ENCODE measurements at places on chromosomes 4 and X.

DNA sequence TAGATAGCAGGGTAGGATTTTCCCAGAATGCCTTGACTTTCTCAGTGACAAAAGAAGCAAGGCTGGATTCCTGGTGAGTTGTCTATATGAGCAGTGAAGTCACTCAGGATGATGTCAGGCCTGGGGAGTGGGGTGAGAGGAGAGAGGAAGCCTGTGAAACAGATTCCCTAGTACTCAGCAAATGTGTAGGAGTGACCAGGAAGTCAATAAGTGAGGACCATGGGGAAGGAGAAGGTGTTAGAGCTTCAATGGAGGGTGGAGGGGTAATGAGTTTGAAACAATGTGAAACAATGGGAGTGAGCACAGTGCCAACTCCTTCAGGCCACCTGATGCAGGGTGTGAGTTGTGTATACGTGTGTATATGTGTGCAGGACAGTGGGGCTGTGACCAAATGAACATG is 2.4 kb upstream of the SLC9A6 start:
- no peak for DNase-seq

DNA sequence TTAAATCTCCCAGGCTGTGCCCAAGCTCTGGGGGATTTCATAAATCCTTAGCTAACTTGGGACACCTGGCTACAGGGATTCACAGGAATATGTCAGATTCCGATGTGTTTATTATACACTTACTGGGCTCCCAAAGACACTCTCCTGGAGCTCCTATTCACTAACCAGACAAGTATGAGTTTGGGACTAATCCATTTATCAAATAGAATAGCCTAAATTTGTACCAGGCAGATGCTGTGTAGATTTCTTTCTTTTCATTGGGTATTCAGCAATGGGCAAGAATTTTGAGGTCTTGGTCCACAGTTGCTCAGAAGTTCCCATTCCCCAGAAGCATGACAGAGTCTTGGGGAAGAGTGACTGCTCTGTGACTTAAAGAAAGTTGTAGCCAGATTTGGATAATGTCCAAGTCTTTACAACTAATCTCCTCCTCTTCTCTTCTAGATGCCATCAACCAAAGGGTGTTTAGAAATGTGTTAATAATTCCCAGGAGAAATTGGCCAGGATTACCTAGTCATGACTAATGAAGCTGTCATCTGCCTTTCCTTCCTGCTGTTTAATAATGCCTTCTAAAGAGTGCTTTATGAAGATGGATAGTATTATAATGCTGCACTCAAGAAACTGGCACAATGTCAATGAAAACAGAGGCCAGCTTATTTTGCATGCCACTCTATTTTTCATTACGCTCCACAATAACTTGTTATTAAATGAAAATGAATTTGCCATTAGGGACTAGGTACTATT is 120.9 kb downstream of the CHIC2 start:
- no peak for DNase-seq

DNA sequence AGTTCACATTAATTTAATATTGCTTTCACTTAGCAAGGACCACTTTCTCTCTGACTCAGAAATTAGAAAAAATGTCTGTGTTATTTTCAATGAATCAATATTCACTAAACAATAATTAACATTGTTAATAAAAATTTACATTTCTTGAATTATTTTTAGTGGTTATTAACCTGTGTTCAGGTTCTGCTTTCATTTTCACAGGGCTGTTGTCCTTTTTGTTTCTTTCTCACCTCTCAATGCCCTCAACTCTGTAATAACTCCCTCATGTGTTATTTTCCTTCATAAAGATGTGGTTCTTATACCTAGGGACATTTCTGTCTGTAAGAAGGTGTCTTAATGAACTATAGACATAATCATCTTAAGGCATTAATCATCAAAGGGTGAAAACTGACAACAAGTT is 43.1 kb upstream of the PRR27 start:
- DNase-seq: no peak

DNA sequence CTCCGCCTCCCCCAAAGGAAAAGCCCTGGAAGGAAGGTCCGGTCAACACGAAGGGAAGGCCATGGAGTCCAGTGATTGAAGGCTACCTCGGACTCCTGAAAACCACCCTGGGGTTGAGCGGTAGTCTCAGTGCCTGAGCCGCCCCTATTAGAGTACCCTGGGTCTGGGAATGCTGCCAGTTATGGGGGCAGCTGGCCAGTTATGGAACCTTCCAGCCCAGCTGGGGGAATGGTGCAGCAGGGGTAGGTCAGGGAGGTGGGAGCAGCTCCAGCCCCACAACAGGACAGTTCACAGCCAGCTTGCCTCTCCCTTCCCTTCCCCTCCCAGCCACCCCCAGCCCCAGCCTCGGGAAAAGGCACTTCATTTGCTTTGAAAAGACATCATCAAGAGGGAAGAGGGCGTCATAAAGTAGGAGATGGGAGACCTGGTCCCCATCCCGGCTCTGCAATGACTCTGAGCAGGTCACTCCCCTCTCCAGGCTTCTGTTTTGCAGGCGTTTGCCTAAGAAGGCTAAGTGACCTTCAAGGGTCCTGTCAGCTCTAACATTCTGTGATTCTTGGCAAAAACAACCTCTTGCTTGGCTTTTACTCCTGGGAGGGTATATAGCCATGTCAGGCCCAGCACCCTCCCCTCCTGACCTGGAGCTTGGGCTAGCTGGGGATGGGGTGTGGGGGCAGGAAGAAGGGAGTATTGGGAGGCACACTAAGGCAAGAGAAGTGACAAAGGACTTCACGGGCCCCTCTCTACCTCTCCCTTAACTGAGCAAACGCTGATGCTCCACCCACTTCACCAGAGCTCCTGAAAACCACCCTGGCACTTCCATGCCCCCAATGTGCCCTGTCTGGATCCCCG is 8.0 kb downstream of the APLN start:
- no peak for DNase-seq

DNA sequence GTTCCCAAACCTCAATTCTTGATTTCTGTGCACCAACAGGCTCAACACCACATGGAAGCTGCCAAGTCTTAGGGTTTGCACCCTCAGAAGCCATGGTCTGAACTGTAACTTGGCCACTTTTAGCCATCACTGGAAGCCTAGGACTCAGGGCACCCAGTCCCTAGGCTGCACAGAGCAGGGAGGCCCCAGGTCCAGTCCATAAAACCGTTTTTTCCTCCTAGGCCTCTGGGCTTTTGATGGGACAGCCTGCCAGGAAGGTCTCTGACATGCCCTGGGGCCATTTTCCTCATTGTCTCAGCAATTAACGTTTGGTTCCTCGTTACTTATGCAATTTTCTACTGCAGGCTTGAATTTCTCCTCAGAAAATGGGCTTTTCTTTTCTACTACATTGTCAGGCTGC is 1259.6 kb downstream of the RAPGEF2 start:
- DNase-seq: no peak

DNA sequence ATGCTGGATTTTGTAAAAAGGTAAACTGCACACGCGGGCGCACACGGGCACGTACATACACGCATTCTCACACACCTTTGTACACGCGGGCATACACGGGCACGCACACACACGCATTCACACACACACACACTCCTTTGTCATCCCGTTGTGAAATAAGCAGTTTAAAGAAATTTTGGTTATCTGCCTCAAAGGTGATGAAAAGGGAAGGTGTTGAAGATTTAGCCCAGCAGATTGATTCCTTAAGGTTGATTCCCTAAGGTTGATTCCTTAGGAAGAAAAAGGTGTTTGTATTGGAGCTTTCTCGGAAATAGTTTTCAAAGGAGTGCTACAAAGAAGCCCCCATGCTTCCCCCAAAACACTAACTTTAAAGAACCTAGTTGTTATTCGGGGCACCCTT is 693 bp downstream of the ATP10D start:
- no peak for DNase-seq

DNA sequence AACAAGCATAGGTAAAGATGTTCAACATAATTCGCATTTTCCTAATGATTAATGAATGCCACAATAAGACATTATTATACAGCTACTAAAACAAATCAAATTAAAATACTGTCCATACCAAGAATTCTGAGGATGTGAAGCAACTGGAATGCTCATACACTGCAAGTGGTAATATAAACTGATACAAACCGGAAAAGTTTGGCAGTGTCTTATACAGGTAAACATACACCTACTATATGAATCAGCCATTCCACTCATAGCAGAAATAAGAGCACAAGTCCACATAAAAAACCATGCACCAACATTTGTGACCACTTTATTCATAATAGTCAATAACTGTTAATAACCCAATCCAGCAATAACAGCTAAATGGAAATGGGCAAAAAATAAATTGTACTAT is 79.3 kb downstream of the FBXW7 start:
- no peak for DNase-seq

- no peak for DNase-seq
Observed at GRCh38 chr4:131551306-131551705, 1597.8 kb upstream of the PCDH10 start.

GRCh38 chrX:126164689-126165400 is 1.2 kb downstream of the DCAF12L2 start:
- DNase-seq: no peak

DNA sequence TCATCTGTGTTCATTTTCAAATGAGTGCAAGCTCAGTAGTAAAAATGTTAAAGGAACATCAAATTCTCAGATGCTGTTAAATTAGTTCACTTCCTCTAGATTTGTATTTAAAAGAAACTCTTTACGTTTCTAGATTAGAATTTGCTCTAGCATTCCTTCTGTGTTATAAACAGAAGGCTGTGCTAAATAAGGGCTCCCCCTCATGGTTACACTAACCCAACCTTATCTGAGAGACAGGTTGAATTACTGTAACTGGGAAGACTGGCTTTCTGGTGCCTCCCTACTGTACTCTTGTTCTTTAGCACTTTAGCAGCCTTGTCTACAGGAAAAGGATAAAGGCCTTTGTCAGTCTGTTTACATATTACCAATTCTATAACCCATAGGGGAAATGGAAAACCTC is 56.8 kb downstream of the RXFP1 start:
- DNase-seq: no peak

- no peak for DNase-seq
Observed at GRCh38 chr4:77007358-77008230, 58.0 kb downstream of the SEPTIN11 start.

- DNase-seq: no peak
Observed at GRCh38 chrX:10615931-10616774, 4.2 kb downstream of the MID1 start.

DNA sequence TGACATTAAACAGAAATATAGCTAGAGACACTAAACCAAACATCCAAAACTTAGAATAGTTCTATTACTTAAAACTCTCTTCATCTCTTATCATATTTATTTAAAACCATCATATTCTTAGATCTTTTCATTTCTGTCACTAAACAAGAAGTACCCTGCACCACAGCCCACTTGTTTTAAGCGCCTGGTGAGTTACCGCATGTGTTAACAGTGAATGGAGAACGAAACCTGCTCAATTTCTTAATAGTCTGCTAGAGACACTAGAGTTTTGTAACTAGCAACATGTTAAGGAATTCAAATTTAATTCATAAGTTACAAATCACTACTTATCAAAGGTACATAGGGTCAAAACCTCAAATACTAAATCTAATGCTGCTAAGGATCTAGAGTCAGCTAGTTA is 111.5 kb downstream of the FBXW7 start:
- DNase-seq: no peak

DNA sequence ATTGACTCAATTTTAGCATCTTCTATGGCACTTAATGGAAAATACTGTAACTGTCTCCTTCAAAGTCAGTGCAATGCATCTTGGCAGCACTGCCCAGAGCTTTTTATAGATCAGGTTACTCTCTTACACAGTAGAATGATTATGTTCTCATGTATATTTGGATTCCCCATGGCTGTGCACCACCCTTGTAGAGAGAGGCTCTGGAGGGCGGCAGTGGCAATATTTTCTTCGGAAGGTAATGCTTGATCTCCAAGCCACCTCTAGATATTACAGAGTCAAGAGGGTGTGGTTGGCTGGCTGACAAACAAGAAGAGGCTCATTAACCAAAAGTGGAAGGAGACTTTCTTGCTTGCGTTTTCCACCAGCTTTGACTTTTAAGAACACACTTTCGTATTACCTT is 72.8 kb upstream of the ARSJ start:
- DNase-seq: no peak

GRCh38 chr4:475962-476361 is 23.0 kb downstream of the ZNF721 start:
- DNase-seq: no peak

DNA sequence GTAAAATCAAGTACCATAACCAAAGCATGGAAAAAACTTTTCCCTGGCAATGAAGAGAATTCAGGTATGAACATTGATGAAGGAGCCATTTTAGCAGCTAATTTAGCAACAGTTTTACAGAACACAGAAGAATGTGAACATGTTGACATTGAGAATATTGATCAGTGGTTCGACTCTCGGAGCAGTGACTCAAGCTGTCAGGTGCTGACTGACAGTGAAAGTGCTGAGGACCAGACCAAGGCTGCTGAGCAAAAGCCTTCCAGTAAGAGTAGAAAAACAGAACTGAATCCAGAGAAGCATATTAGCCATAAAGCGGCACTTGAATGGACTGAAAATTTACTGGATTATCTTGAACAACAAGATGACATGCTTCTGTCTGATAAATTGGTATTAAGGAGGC is 2.8 kb downstream of the TIGD2 start:
- no peak for DNase-seq

- no peak for DNase-seq
Observed at GRCh38 chr4:48958582-48958981, 27.5 kb upstream of the CWH43 start.

DNA sequence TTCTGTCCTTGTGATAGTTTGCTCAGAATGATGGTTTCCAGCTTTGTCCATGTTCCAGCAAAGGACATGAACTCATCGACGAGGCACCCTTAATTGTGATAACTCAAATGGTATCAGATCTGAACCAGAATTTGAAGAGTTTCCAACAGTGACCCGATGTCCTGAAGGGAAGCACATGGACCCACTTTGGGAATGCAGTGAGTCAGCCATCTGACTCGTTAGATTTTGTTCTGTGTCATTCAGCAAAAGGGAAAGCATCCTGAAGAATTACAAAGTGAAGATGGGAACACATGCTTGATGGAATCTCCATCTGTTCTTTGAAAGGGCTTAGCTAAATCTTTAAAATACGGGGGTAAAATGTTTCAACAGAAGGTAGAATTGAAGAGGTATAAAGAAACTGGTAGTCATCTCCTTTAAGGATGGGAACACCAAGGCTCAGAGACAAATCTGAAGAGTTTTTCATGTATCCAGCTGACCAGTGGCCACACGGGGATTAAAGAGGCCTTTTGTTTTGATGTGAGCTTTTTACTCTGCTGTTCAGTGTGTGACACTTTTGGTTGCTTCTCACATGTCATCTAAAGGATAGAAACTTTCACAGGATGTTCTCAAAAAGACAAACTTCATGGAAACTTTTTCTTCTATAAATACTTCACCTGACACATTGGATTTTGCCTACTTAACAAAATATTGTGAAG is 393.8 kb downstream of the INPP4B start:
- DNase-seq: no peak

GRCh38 chr4:150906987-150907633 is 108.0 kb downstream of the LRBA start:
- DNase-seq: no peak

GRCh38 chr4:71009890-71010588 is 16.6 kb downstream of the DCK start:
- no peak for DNase-seq

All from upper lobe of right lung (tissue), 1 donor.